ENCODE measurements at places on chromosomes 5 and 9.

- peak; percentile 27 for DNase-seq
Observed at GRCh38 chr5:133232011-133232410, 180.2 kb downstream of the HSPA4 start.

- DNase-seq: no peak
Observed at GRCh38 chr5:147340941-147341340, 106.1 kb downstream of the STK32A start.

- peak; percentile 95 for DNase-seq
Observed at GRCh38 chr9:112486221-112487007, at the start of gene KIAA1958. Gene KIAA1958 (plus strand): TSS chr9:112486827. CDS start chr9:112574081, 87,254 bp downstream.

DNA sequence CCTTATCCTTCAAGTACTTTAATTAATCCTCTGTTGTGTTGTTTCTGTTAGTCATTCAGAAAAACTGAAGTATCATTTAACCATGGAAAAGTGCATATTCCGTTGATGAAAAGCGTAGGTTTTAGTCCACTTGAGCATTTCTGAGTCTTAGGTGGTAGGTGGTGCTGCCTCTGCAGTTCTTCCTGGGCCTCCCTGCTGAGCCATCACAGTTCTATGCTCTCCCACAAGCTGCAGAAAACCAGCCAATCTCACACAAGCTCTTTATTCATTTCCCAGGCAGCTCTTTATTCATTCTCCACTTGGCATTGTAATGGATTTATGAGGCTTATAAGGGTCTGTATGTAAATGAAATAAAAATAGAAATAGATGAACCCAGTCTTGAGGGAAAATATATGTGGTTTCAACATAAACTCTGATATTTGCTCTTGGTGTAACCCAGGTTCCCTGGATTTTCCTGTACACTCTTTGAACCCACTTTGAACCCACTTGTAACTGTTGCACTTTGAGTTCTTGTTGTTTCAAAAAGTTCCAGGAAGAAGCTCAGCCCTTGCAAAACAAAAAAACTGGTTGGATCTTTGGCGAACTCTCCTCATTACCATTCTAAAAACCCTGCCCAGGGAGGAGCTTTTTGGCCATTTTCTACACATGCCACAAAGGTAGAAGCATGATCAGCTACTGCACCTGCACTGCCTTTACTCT, 56.0 kb downstream of the ZNF510 start:
- no peak for DNase-seq

GRCh38 chr9:26947736-26948135, 694 bp upstream of the PLAA start:
- peak; percentile 33 for DNase-seq

- DNase-seq: no peak
Observed at GRCh38 chr9:117095081-117095480, 319.8 kb downstream of the ASTN2 start.

GRCh38 chr5:1478271-1479035, 33.2 kb upstream of the SLC6A3 start:
- no peak for DNase-seq

GRCh38 chr9:97502984-97503861, 1.8 kb downstream of the TMOD1 start:
- DNase-seq: peak; percentile 94

DNA sequence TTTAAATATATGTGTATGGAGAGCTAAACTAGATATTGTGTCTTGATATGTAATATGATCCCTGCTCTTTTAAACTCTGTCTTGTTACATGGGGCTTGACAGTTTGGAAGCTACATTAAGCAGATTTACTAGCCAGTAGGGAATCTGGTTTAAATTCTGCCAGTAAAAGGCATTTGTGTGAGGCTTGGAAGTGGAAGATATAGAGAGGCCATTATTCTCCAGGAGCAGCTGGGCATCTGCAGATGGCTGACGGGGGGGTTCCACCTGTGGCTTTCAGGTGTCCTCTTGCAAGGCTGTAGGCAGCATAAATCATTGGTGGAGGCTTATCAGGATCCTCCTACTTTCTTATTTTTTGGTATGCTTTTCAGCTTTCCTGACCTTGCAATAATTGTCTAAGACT, 179.1 kb upstream of the FBXL7 start:
- no peak for DNase-seq

GRCh38 chr5:174606153-174606552, 118.2 kb upstream of the MSX2 start:
- no peak for DNase-seq

DNA sequence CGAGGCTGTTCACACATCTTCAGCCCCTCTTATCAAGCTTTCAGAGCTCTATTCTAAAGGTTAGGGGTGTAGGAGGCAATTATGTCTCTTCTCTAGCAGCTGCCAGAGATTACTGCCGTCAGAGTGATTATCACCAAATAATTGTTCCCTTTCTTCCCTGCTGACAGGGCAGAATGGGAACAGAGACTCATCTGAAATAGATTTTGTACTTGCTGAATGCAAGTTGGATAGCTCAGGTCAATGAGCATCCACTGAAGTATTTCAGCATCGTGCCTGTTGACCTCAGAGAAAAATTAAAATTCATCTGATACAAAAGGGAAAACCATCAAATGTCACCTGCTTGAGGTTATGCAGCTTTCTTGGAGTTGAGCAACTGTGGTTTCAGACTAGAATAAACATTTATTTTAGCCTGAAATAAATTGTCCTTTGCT, 213.7 kb upstream of the MAP3K1 start:
- no peak for DNase-seq

- DNase-seq: no peak
Observed at GRCh38 chr5:75706016-75706415, 11.2 kb downstream of the POC5 start.

- DNase-seq: no peak
Observed at GRCh38 chr9:35594471-35594870, 10.6 kb upstream of the TESK1 start.

DNA sequence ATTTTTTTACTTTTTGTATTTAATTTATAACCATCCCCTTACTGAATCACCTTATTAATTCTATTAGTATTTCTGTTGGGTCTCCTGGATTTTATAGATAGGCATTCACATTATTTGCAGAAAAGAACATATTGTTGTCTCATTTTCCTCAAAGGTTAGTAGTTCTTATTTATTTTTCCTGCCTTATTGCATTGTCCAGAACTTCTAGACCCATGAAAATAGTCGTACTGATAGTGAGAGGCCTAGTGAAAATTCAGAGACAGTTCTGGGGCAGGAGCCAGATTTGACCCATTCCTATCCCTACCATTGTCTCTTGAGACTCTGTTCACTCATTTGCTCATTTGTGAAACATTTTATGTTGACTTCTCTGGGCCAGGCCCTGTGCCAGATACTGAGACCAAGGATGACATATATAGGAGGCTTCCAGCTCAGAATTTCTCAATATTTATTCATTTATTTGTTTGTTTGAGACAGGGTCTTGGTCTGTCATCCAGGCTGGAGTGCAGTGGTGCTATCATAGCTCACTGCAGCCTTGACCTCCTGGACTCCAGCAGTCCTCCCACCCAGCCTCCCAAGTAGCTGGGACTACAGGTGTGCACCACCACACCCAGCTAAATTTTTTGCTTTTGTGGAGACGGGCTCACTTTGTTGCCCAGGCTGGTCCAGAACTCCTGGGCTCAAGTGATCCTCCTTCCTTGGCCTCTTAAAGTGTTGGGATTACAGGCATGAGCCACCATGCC, 34.7 kb downstream of the COL27A1 start:
- DNase-seq: no peak

- DNase-seq: peak; percentile 87
Observed at GRCh38 chr5:73496984-73497457, 1.2 kb upstream of the BTF3 start.

- no peak for DNase-seq
Observed at GRCh38 chr9:14417237-14417636, 103.3 kb upstream of the NFIB start.
